ENCODE measurements at places on chromosomes 7 and 10.

GRCh38 chr7:106282852-106283251 lies 1.9 kb downstream of the NAMPT start:
- no peak for DNase-seq

DNA sequence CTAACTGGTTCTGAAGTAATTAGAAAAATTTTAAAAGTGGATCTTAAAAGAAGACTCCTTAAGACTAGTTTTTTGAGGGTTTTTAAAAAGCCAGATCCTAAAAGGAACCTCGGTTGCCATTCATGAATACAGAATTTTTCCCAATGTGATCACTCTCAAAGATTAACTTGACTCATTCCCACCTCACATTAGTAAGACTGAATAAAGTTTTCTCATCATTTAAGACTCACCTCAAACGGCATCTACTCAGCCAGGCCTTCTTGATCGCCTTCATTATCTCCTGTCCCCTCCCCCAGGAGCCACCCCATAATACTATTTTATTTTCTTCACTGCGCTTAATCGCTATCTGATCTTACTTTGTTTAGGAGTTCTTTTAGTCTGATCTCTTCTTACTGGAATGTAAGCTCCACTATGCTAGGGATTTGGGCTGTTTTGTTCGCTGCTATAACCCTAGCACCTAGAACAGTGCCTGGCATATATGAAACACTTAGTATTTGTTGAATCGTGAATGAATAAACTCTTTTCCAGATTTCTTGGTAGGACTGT lies 55.9 kb upstream of the PCGF5 start:
- no peak for DNase-seq

DNA sequence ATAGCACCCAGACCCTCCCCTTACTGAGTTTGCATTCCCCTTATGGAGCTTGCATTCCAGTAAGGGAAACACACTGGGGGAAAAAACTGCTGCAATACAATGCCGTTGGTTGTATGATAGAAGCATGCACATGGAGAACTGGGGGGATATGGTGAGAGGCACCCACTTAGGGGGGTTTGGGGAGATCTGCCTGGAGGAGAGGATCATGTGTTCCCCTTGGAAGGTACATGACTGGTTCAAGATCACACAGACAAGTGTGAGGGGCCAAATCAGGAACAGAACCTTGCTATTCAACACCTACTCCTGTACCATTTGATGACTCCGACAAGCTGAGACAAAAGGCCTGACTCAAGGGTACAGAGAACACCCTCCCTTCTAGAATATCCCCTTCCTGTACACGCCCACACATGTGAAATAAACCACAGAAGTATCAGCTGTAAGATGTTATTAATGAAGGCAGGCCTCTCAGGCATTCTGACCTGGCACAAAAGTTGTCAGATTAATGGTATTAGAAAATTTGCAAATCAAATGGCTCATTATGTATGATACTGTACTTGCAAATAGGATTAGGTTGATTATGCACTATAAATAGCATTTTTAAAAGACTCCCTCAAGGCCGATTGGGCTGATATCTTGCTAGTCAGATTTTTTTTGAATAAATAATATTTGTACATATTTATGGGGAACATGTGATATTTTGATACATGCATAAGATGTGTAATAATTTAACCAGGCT lies 122.2 kb downstream of the NPY start:
- no peak for DNase-seq

DNA sequence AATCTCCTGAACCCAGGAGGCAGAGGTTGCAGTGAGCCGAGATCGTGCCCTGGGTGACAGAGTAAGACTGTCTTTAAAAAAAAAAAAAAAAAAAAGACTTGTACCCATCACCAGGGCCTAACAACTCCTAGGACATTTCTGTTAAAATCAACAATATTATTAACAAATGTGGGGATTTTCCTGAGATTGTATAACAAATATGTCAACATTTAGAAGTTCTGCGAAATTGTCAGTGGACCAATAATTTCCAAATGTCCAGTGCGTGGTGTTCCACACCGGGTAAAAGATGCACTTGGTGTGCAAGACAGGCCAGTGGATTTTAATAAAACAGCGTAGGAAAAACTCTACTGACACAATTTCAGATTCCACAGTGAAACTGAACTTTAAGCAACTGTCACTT lies 71.1 kb downstream of the TNS3 start:
- DNase-seq: no peak

DNA sequence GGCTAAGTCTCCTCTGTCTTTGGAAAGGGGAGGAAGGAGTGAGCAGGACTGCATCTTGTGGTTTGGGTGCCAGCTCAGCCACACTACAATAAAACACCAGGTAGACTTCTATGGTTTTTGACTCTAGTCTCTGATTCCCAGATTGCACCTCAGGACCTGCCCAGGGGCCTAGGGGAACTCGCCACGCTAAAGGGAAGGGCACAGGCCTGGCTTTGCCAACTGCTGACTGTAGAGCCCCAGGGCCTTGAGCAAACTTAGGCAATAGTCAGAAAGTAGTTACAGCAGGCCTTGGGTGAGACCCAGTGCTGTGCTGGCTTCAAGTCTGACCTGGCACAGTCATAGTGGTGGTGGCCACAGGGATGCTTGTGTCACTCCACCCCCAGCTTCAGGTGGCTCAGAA lies 24.2 kb upstream of the PRR15 start:
- DNase-seq: no peak

GRCh38 chr7:128831994-128832879 lies 2.0 kb downstream of the FLNC start:
- no peak for DNase-seq

DNA sequence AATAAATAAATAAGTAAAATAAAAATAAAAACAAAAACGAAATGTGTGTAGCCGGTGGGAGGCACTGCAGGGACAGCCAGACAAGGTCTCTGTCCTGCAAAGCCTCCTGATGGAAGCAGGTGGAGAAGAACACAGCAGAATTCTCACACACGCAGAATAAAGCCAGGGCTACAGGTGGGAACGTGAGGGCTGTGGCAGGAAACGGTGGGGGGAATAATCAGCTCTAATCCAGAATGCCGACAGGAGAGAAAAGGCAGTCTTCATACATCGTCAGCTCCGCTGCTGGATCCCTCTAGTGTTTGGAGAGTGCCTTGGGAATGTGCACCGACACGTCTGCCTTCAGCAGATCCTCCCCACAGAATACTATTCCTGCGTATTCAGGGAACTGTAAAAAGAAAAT lies 6.8 kb upstream of the SNX8 start:
- DNase-seq: no peak

- no peak for DNase-seq
Measured at GRCh38 chr10:13672548-13672947, 85.8 kb downstream of the PRPF18 start.

GRCh38 chr10:13382703-13383398 lies 34.8 kb upstream of the SEPHS1 start:
- DNase-seq: no peak

DNA sequence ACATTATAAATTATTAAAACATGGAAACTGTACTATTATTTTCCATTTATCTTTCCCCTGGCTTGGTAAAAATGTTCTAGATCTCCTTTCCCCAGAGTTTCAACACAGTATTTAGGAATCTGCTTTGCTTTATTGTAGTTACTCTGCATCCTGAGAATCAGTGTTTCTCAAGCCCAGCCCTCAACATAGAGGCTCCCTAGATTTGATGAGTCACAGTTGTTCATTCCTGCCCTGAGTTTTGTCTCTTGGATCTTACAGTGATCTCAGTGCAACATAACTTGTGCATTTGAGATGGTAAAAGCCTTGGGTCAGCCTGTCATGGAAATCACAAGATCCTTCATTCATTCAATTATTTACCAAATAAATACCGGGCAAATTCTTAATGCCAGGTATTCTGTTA lies 63.0 kb downstream of the VAX1 start:
- no peak for DNase-seq

DNA sequence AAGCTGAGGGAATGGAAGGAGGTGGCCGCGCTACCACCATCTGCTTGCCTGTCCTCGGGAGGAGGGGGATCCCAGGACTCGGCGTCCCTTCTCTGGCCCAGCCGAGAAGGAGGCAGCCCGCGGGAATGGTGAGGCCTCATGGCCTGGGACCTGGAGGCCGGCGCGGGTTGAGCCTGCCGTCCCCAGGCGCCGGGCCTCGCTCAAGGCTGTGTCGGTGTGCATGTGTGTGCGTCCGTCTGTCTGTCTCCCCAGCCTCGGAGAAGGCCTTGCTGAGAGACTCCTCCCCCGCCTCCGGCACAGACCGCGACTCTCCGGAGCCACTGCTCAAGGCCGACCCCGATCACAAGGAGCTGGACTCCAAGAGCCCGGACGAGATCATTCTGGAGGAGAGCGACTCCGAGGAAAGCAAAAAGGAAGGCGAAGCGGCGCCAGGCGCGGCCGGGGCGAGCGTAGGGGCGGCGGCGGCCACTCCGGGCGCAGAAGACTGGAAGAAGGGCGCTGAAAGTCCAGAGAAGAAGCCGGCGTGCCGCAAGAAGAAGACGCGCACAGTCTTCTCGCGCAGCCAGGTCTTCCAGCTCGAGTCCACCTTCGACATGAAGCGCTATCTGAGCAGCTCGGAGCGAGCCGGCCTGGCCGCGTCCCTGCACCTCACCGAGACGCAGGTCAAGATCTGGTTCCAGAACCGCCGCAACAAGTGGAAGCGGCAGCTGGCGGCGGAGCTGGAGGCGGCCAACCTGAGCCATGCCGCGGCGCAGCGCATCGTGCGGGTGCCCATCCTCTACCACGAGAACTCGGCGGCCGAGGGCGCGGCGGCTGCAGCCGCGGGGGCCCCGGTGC lies 1.3 kb downstream of the HMX3 start:
- DNase-seq: no peak

DNA sequence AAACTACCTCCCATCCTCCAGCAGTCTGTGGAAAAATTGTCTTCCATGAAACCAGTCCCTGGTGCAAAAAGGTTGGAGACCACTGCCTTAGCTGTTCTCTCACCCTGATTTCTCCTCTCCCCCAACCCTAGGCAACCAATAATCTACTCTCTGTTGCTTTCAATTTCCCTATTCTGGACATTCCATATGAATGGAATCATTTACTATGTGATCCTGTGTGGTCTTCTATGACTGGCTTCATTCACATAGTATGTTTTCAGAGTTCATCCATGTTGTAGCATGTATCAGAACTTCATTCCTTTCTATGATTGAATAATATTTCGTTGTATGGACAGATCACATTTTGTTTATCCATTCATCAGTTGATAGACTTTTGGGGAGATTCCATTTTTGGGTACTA lies 38.3 kb upstream of the DLG5 start:
- DNase-seq: no peak

GRCh38 chr7:106142136-106142535 lies 30.0 kb upstream of the SYPL1 start:
- DNase-seq: no peak

- no peak for DNase-seq
Measured at GRCh38 chr7:77217474-77218185, 18.0 kb upstream of the FGL2 start.

DNA sequence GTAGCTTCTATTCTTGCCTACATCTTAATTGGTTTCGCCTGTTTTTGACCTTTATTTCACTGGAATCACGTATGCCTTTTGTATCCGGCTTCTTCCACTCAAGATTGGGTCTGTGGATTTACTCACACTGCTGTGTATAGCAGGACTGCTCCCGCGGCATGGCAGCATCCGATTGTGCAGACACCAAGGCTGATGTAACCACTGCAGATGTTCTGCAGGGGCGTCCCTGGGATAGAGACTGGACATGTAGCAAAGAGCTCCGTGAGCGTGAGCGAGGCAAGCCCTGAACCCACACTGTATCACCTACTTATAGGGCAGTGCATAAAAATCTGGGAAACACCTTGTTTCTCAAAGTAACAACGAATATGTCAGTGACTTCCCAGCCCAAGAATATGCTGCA lies 11.4 kb upstream of the IDI2 start:
- DNase-seq: no peak

DNA sequence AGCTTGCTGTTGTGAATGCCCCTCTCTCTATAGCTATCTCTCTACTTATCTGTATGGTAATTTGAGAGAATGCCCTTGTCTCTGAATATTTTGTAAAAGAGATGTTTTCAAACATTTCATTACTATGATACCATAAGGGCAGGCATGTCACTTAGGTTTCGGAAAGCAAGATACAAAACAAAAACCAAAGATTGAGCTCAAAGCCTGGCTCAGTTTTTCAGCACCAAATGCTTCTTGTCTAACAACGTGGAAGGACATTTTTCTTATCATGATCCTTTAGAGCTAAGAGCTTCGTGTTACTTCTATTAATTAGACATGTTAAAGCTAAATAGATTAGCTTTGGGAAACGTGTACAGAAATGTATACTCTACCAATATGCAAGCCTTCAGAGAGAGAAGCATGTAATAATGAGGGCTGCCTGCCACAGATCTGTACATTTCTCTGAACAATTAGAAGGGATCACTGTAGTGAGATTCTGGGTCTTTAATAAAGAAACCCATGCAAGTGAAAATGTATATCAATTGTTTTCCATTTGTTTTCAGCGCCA lies 148.9 kb downstream of the ARID5B start:
- no peak for DNase-seq

GRCh38 chr10:100653957-100654781 lies 91.2 kb upstream of the PAX2 start:
- DNase-seq: peak; percentile 51

- no peak for DNase-seq
Measured at GRCh38 chr7:106881984-106882383, 16.9 kb downstream of the PIK3CG start.

GRCh38 chr7:121420976-121421375 lies 24.9 kb upstream of the FAM3C start:
- DNase-seq: no peak

DNA sequence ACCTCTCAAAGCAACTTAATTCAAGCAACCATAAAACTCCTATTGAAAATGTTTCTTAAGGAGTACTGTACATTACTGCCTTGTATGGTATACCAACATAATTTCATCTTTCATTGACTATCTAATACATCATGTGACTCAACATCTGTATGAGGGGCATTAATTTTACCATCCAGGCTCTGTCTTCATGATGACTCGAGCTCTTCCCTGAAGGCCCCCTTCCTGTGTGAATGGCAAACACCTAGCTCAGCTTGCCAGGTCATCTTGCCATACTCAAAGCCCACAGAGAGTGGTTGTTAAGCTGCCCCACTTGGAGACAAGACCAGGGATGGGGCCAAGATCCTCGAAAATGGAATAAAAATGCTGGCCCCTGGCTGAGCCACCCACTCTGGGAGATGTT lies 82.4 kb downstream of the SGMS1 start:
- no peak for DNase-seq

GRCh38 chr7:127848241-127848640 lies 183.0 kb downstream of the LRRC4 start:
- DNase-seq: no peak

- no peak for DNase-seq
Measured at GRCh38 chr10:113937756-113938155, 83.3 kb downstream of the NHLRC2 start.

- DNase-seq: no peak
Measured at GRCh38 chr7:158353606-158354570, 233.7 kb downstream of the PTPRN2 start.

GRCh38 chr7:93747019-93747418 lies 143.5 kb downstream of the TFPI2 start:
- no peak for DNase-seq

- DNase-seq: no peak
Measured at GRCh38 chr7:65832281-65832680, 40.6 kb upstream of the VKORC1L1 start.

GRCh38 chr7:64873517-64873916 lies 29.6 kb upstream of the ZNF273 start:
- DNase-seq: no peak
